Stimulated activated CD4-positive, alpha-beta T cell treated with anti-CD3 and anti-CD28 coated beads, Interleukin-4, amount 100 ng/mL, for 24 hours (primary cell): ENCODE measurements at places on chromosomes 2 and 18.

- no peak for DNase-seq
These were observed 238.5 kb upstream of the FANCL start for GRCh38 chr2:58479535-58480140.

- no peak for DNase-seq
These were observed 414.4 kb upstream of the ETAA1 start for GRCh38 chr2:66982766-66983165.

GRCh38 chr2:237075749-237076599, 9.7 kb upstream of the COPS8 start:
- DNase-seq = no peak

DNA sequence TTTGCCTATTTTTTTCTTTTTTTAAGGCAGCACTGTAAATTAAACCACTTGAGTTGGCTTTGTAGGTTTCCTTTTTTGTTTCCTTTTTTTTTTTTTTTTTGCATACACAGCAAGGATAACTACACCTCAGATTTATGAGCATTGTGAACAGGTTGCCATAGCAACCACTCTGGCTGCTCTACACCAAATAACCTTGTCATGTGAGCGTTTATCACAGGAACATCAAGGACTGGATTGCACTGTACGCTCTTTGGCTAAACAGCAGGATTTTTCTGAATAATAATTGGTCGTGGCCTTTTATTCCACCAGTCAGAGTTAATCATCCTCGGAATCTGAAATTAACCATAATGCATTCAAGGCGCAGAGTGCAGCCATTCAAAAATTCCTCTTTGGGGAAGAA, 199.1 kb upstream of the SLC14A2 start:
- no peak for DNase-seq

- peak; percentile 46 for DNase-seq
These were observed 51.4 kb downstream of the KIF5C start for GRCh38 chr2:148926291-148926961.

DNA sequence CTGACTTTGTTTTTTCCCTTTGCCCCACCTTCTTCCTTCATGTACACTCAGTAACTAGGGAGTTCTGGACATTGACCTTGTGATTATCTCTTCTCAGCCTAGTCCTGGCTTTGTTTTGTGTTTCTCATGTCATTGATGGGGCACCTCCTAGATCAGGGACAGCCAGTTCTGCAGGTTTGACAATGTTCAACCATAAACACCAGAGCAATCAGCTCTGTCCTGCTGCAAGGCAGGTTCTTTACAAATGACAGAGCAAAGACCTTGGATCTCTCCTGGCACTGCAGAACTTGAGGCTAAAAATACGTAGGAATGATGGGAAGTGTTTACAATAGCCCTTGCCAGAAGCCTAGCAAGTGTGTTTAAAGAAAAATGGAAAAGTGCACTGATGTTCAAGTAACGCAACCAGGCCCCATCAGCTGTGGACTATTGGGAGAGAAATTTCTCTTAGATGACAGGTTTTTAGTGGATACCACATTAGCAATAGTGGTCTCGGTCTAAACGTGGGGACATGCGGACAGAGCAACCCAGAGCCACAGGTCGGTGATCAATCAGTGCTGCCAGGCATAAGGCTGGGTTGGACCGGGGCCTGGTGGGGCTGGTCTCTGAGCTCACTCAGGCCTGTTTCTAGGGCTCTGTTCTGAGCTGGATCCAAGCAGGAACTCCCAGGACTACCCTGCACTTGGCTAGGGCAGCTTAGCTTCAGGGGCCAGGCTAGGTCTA, 76.8 kb downstream of the SOWAHC start:
- DNase-seq = no peak

- DNase-seq = no peak
These were observed 26.9 kb upstream of the TANK start for GRCh38 chr2:161133366-161133765.

DNA sequence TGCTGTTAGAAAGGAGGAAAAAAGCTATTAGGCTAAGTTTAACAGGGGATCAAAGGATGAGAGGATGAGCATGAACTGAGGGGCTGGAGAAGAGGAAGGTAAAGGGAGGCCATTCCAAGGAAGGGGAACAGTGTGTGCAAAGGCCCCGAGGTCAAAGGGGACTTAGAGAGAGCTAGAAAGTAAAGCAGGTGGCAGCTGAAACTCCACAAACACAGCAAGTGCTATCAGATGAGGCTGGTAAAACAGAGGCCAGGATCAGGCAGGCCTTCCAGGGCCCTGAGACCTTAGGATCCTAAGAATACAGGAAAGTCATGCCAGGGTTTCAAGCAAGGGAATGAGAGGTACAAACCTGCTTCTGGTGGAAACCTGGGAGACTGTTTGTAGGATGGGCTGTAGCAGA, 5.8 kb downstream of the HDAC4 start:
- DNase-seq = no peak

DNA sequence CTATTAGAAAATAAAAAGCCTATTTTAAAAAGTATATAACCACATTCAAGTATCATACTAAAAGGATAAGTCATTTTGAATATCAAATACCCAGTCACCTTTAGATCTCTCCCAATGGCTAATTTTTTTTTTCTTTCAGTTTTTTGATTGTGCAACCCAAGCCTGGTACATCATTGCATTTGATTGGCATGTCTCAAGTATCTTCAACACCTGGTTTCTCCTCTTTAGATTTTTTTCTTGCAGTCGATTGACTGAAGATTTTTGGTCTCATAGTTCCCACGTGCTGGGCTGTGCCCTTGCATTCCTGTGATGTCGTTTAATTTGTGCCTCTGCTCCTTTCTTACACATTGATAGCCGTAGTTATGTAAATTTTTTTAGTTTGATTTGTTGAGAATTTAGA, 40.7 kb downstream of the ATIC start:
- no peak for DNase-seq

DNA sequence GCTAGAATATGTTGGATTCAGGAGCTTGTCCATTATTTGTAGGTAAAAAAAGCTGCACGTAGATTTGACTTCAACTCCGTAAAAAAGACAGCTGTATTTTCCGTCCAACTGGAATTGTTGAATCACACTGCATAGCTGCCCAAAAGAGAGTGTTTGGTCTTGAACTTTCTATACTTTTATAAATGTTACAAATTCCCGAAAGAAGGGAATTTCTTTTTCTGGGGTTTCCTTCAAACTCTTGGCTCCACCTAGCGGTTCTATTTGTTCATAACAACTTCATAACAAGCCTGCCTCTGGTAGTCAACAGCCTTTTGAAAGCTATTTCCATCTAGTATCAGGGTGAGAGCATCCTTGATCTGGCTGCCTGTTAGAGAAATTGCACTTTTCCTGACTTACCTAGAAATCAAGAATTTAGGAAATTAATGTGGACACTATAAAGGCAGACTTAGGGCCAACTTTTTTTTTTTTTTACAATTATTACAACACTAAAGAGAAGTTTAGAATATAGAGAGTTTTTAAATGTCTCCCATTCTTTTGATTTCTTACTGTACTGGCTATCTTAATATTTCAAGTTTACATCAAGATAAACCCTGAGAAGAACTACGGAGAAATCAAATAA, 48.1 kb downstream of the TMEM185B start:
- DNase-seq = peak; percentile 40

DNA sequence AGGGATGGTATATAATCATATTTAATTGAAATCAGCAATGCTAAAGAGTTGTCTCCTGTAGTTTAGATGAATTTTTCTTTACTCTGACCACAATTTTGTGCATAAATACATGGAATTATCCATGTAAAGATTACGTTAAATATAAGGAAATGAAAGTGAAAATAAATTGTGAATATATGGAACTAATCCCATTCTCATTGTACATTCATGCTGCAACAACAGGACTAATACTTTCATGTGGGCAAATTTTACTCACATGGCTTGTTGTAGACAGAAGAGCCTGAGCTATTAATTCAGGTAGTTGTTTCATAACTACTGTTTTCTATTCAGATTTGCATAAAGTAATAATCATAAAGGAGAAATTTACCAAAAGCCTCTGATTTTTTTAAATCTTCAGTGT, 357.8 kb downstream of the ARHGAP15 start:
- no peak for DNase-seq

DNA sequence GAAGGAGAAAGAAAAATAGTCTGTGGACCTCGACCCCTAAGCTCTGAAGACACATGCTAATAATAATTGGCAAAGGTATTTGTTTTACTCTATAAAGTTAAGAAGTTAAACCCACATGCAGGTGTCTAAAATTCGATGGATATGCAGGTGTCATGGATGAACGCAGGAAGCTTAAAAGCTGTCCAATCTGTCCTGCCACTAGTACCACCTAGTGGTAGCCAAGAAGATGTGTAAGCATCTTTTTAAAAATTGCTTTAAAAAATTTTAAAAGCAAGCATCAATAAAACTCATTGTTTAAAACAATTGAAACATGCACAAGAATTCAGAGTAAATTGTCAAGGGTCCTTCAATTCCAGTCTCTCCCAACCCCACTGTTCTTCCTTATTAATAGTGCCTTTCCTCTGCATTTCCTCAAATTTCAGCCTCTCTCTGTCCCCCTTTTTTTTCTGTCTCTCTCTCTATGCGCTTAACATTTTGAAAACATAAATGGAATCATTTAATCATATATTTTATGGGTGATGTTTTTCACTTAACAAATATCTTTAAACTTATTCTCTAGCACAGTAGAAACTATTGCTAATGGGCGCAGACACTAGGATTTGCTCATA, 30.6 kb upstream of the PPP3R1 start:
- peak; percentile 15 for DNase-seq

- DNase-seq = no peak
These were observed 281.0 kb downstream of the SRBD1 start for GRCh38 chr2:45330108-45330507.

GRCh38 chr2:42569883-42570282, 1.5 kb downstream of the MTA3 start:
- DNase-seq = no peak

DNA sequence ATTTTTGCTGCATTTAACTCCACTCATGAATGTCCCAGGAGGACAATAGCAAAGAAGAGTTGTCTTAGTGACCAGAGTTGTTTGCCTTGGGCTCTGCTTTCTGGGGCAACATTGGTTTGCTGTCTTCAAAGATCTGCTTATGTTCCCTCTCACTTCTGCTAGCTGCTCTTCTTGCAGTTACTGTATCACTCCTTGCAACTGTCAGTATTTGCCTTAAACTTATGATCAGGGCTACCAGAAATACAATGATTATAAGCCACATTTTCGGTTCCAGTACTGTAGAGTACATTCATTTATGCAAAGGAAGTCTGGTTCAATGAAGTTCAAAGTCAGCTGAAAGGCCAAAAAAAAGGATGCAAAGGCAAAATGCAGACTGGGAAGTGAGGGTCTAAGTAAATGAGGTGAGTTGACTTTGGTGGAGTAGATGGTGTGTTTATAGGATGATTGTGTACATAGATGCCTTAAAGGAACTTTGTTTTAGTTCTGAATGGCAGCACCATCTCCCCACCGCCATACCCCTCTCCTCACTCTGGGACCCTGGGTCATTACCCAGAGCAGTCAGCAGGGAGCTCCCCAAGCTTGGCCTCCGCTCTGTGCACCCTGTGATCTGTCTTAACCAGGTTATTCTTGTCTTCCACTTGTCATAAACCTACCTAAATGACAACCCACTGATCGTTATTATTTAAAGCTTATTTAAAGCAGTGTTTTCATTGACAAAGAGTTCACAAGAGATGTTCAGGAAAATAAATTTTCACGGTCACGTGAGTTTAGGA, 236.0 kb downstream of the DOK6 start:
- DNase-seq = peak; percentile 7
